ENCODE measurements at places on chromosomes 16 and 17.

DNA sequence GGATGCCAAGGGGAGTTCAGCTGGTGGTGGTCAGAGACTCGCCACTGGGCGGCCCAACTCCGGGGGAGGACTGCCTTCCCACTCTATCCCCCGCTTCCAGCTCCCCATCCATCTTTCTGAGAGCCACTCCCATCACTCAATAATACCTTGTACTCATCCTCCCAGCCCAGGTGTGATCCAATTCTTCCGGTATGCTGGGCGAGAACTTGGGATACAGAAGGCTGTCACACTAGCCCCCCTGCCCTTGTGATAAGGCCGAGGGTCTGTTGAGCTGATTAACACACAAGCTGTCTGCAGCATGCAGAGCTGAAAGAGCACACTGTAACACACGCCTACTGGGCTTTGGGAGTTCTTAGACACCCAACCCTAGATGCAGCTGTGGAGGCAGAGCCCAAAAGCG, 460.4 kb upstream of the EEF2KMT start:
- DNase-seq: no peak

DNA sequence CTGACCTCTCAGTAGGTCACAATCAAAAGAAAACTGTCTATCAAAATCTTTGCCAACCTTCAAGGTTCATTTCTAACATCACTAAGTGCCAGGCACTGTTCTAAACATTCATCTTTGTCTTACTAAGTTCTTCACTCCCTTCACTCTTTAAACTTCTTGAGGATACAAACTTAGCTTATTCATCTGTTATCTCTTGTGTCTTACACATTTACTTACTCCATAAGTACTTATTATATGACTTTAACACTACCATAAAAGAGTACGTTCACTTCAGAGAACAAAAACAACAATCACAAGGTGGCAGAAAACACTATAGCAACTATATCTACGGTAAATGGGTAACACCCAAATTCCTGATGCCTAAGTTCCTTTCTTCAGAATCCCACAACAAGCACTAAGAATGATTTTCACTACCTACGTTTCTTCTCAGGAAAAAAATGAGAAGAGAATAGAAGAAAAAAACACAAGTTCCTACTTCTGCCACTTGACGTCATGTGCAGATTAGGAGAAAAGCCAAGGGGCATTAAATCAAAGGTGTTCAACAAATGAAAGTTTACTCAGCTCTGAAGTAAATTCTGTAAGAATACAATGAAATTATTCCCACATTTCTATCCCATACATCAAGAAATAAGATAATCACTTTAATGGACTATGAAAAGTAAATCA, 29.2 kb downstream of the KANSL1 start:
- DNase-seq: no peak

DNA sequence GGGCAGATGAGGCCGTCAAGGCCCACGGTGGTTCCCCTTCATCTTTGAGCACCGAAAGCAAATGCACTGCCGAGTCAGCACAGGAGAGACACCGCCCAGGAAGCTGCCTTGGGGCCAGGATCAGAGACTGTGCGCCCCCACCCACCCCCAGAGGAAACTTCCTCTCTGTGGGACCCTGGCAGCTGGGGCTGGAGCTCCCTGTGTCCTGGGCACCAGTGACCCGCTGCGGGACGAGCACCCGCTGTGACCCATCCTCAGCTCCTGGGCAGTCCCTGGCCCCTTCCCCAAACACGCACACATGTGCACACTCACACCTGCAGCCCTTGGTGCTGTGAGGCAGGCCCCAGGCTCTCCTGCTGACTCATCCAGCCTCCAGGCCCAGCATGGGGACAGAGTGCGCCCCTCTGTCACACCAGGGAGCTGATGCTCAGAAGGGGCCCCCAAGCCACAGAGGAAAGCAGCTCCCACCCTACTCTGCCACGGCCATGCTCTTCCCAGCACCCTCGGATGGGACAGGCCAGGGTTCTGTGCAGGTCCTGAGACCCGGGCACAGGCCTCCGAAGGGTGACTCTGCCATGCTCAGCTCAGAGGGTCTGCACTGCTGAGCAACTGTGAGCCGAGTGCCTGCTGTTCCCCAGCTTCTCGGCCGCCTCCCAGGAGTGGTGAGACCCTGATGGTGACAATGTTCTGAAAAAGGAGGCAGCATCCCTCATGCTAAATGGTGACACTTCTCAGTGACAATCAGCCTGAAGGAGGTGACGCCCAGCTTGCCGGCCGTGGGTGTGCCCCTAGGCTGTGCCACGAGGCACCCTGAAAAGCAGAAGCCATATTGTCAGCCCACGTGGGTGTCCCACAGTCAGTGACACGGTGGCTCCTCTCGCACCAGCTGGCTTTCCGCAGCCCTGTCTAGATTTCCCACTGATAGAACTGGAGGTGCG, 3.6 kb downstream of the PIEZO1 start:
- no peak for DNase-seq

GRCh38 chr17:74012465-74012864, 191.0 kb upstream of the RPL38 start:
- DNase-seq: no peak

DNA sequence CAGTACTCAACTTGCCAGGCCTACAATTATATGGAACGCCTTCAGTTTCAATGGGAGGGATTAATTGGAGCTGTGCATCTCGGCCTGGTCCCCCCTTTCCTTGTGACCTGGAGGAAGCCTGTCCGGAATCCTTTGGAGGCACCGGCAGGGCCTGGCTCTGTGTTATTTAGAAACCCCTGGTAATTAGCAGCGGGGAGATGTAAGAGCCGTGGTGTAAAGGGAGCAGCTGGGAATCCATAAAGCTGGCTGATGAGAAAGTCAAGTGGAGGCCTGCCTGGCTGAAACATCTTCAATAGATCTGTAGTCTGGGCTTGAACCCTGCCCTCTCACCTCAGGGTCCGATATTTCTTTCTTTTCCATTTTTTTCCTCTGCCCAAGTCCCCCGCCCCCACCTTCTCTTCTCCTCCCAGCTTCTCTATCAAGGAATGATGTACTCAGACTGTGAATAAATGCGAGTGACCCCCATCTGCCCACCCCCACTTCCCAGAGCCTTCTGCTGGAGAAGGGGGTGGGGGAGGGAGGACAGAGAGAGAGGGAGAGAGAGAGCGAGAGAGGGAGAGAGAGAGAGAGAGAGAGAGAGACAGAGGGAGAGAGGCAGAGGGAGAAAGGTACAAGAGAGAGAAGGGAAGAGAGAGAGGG, 495.5 kb upstream of the ZFHX3 start:
- no peak for DNase-seq

GRCh38 chr16:68764862-68765261, 27.8 kb downstream of the CDH1 start:
- DNase-seq: no peak

GRCh38 chr16:63458846-63459245, 1422.6 kb upstream of the CDH8 start:
- DNase-seq: no peak

DNA sequence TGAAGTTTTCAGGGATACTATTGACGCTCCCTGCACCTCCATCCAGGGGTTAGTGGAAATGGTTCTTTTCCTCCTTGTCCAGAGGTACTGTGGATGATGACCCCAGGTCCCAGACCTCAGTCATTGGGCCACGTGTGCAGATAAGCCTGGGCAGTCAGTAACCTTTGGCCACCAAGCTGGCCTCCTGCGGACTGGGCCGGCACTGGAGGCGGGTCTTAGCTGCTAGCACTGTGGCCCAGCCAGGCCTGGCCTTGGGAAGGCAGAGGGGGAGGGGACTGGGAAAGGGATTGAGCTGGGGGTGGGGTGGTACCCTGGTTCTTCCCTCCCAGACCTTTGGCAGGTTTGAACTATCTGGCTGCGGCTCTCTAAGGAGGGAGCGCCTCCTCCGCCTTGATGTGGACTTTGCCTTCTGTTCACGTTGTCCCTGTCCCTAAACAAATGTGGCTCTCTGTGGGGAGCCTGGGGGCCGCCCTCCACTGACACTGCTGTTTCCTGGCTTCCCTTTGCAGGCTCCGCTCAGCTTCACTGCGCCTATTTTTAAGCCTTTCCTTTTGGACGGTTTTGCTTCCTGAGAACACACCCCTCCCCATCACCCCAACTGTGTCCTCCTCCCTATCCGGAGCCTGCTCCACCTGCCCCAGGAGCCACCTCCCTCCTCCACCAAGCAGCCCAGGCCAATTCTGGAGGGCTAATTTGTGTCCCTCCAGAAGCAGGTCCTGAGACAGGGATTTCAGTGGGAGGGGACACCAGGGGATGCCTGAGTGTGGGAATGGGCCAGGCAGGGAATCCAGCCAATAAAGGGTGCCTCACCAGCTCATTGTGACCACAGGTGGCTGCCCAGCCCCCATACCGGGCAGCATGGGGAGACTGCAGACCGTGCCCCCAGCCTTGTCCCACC, 251.9 kb downstream of the SEC14L1 start:
- DNase-seq: no peak

- DNase-seq: no peak
These were observed 165.4 kb downstream of the UTP18 start for GRCh38 chr17:51425773-51426172.

DNA sequence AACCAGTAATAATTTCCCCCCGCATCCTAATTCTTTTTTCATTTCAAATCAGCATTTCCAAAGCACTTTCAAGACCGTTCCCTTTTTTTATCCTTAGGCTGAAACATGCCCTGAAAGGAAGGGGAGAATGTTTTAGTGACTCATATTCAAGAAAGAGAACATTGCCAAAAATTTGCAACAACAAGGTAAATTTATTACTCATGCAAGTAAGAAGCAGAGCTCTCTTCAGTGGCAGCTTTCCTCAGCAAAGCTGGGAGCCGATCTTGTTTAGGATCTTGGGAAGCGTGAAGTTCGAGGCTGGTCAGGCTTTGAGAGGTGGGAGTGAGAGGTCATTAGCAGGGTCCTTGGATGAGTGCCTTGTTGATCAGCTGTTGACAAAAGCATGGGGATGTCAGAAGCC, 129.5 kb downstream of the PRKCA start:
- DNase-seq: no peak

DNA sequence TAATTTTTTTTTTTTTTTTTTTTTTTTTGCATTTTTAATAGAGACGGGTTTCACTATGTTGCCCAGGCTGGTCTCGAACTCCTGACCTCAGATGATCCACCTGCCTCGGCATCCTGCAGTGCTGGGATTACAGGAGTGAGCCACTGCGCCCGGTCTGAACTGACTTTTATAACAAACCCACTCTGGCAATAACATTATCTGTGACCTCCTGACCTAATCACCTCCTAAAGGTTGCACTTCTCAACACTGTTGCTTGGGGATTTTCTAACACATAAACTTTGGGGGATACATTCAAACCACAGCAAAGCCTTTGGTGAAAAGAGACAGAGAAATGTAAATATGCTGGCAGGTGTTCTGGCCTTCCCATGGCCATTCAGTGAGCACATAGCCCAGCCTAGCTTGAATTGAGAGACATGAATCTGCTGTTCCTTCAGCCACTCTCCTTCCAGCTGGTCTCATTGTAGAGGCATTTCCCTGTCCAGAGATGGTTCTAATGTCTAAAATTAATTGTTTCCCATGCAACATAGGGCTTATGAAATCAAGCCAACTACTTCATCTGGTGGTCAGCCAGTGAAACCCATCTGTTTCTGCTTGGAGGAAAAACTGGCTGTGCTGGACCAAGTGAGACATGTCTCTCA, 28.3 kb downstream of the LYRM1 start:
- DNase-seq: no peak

- DNase-seq: no peak
These were observed 18.6 kb downstream of the GRIN2C start for GRCh38 chr17:74840989-74841666.

DNA sequence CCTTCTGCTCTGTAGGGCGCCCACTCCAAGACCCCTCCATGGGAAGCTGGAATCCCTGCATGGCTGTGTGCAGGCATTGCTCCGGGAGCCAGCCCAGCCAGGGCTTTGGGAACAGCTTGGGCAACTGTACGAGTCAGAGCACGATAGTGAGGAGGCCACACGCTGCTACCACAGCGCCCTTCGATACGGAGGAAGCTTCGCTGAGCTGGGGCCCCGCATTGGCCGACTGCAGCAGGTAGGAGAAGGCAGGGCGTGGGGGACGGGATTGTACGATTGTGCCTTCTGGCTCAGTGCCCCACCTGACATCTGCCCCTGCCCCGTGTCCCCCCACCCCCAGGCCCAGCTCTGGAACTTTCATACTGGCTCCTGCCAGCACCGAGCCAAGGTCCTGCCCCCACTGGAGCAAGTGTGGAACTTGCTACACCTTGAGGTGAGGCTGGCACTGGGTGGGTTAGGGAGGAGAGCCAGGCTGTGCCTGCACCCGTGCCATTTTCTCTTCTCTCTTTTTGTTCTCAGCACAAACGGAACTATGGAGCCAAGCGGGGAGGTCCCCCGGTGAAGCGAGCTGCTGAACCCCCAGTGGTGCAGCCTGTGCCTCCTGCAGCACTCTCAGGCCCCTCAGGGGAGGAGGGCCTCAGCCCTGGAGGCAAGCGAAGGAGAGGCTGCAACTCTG, 8.7 kb upstream of the TMEM88 start:
- DNase-seq: no peak

GRCh38 chr17:5128905-5129535, 13.2 kb downstream of the USP6 start:
- DNase-seq: no peak

DNA sequence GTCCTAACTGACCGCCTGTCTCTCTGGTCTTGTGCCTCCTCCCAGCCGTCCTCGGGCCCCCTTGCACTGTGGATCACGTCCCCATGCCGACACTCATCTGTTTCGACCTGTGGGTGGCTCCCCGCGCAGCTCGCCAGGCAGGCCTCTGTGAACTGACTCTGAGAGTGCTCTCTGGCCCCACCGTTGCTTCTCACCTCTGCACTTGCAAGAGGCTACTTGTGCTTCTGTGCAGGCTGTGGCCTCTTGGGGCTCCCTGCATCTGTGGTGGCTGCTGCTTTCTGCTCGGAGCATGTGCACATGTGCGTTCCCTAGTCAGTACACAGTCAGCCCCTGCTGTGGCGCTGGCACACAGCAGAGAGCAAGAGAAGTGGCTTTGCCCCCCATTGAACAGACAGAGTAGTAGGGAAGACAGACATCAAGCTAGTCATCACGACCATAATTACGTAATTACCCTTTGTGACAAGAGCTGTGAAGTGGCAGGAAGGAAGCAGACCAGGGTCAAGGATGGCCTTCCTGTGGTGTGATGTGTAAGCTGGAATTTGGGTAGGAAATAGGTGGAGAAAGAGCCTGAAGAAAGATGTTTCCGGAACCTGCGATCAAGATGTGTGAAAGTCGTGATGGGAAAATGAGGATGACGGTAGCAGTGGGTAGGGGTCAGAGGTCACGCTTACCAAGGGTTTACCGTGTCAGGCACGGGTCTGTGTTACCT, 256.0 kb upstream of the CACNG5 start:
- no peak for DNase-seq

GRCh38 chr17:61783556-61784304, 79.6 kb downstream of the BRIP1 start:
- no peak for DNase-seq

GRCh38 chr17:58364270-58364942, 12.4 kb upstream of the SUPT4H1 start:
- DNase-seq: no peak

- no peak for DNase-seq
These were observed 23.2 kb downstream of the LSM12 start for GRCh38 chr17:44043272-44043696.

Measured in NCI-H2107 (cell line).